ENCODE measurements at places on chromosomes 11 and 22.

- DNase-seq: no peak
Measured at GRCh38 chr22:27654546-27655445, 146.8 kb downstream of the MN1 start.

DNA sequence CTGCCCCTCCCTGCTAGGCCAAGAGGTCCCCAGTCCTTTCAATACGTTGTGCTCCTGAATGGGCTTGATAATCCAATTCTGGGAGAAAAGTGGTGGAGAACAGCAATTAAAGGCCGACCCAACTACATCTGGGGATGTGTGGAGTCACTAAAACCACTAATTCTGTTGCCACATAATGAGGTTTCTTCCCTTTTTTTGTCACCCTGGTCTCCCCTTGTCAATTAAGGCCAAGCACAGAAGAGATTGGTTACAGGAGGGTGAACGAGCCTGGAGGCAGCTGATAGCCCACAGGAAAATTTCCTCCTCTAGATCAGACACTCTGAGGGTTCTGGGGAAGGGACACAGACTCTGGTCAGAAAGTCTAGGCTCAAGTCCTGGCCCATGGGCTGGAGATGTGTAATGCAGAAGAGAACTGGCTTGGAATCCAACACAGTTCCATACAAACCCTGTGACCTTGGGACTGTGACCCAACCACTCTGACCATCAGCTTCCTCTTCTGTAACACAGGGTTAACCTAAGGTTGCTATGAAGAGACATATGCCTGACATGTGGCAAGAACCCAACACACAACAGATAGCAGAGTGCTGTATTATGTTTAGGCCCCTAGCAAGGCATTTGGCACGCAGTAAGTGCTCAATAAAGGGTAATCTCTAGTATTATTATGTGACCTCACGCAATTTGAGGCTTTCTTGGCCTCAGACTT, 146.4 kb downstream of the CHST1 start:
- no peak for DNase-seq

DNA sequence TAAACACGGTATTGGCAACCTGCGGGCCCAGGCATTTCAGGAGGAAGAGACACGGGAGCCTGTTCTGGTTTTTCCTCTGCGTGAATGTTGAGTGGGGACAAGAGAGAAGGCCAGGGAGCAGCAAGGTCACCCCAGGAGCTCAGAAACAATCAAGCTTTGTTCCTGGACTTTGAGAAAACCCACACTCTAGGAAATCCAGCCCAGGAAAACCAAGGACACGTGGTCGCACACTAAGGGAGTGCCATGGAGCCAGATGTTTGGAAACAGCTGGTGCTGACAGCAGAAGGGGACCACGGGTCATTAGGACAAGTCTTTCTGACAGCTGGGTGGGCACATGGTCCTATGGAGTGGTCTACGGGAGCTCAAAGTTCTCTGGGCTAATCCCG, 44.1 kb downstream of the MYH9 start:
- DNase-seq: no peak

GRCh38 chr11:119755356-119756071, 26.5 kb upstream of the NECTIN1 start:
- DNase-seq: no peak

DNA sequence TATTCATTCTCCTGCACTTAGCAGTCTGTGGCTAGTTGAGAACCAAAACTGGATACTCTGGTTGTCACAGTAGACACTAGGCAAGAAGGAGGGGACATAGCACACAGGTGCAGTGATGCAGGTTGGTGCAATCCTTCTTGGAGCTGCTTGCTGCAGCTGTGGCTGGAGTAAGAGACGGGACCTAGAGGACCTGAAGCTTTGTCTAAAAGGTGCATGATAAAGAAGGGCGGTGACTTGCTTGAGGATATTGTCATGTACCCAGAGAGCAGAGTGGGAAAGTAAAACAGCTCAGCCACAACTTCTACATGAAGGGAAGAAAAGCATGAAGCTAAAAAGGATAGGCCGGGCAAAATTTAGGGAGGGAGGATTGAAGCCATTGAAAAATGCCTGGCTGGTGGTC, 304.1 kb upstream of the KIRREL3 start:
- no peak for DNase-seq

- DNase-seq: no peak
Measured at GRCh38 chr11:64559351-64560138, 31.5 kb upstream of the SLC22A12 start.

- no peak for DNase-seq
Measured at GRCh38 chr22:37749226-37749625, 52.4 kb downstream of the TRIOBP start.

DNA sequence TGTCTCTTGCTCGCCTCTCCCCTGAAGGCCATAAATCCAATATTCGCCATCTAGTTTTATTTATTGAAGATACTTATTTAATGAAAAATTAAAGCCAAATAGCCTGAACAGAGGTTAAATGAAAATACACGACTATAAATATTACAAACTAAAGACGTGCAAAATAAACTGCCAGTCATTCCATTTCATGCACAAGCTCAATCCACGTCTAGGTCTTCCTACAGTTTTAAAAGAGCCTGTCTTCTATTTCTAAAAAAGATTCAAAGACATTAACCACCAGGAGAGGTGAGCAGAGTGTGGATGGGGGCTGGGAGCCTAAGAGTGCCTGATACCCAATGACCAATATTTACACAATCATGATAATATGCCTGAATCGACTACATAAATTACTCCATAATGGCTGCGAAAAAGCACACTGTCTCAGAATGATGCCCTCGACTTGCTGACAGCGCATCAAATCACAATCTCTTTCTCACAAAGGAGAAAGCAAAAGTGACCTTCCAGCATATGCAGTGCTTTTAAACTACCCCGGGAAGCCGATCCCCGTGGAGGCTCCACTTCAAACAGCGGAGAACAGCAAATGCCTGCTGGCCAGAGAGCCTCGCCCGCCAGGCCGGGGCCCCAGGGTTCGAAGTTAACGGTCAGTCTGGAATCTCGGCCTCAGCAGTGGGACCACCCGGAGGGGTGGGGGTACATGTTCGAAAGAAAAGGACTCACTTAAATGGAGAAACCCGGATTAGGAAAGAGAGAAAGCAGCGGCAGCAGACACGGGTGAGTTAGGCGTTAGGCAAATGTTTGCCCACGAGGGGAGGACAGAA, 1.7 kb downstream of the FCHSD2 start:
- DNase-seq: peak; percentile 32

- no peak for DNase-seq
Measured at GRCh38 chr11:19332476-19332875, 91.7 kb upstream of the E2F8 start.

DNA sequence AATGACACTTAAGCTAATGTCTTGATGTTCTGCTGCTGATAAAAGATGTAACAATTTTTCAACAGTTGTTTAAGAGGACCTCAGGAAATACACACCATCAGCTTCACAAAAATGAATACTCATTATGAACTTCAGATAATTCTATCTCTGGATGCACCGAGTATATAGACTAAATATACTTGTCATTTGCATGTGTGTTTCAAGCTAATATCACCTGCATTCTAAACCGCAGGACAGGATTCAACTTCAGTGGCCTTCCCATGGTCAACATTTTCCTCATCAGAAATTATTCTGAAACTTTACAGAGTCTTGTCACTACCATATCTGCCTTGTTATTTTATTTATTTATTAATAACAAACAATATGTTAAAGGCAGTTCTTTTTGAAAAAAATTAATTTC, 717.0 kb upstream of the CCDC179 start:
- no peak for DNase-seq

DNA sequence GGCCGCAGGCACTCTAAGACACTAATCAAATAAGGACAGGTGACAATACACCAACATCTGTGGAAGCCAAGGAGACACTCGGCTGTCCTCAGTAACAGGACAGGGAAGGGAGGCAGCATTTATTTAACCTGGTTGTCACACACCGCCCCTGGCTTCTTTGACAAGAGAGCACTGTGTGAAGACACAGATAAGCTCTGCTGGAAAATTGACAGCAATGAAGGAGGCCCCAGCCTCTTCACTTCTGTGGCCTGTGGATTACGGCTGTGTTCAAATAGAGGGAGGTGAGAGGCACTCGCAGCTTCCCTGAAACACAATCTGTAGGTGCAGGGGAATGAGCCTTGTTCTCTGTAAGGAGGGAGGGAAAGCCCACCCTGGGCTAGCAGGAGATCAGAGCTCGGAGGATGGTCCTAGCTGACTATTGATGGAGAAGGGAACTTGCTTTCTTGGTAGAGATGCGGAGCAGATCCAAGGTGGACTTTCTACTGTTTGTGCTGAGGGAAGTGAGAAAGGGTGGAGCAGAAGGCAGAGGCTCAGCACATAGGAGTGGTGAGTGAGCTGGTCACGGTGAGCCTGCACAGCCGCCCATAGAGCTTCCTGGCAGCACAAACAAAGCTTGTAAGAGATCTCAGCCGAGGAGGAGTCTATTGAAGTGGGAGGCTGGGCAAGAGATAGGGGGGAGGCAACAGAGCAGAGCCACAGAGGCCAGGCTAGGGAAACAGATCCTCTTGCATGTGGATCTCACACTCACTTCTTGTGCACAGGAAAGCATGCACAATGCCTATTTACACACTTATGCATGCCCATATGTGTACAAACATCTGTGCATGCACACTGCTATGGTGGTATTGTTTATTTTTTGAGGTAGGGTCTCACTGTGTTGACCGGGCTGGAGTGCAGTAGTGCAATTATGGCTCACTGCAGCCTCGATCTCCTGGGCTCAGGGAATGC, 114.6 kb upstream of the THY1 start:
- DNase-seq: no peak

DNA sequence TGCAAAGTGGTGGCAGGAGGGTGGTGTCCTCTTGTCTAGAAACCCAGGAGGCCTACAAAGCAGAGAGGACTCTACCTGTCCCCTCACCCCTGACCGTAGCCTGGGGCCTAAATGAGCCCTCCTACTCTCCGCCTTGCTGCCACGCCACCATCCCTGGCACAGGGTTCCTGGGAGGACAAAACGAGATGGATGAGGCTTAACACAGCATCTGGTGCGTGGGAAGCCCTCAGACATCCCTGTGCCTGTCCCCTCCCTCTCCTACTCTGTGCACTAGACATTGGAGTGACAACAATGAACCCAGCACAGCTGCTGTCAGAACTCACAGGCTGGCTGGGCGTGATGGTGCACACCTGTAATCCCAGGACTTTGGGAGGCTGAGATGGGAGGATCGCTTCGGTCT, 36.4 kb upstream of the DKK3 start:
- no peak for DNase-seq

Data from fibroblast of pulmonary artery (primary cell).